ENCODE measurements at places on chromosomes 7 and 10.

GRCh38 chr7:90188281-90188680 lies 23.3 kb upstream of the STEAP2 start:
- DNase-seq, result no peak

GRCh38 chr7:79770970-79771369 lies 317.5 kb upstream of the MAGI2 start:
- no peak for DNase-seq

DNA sequence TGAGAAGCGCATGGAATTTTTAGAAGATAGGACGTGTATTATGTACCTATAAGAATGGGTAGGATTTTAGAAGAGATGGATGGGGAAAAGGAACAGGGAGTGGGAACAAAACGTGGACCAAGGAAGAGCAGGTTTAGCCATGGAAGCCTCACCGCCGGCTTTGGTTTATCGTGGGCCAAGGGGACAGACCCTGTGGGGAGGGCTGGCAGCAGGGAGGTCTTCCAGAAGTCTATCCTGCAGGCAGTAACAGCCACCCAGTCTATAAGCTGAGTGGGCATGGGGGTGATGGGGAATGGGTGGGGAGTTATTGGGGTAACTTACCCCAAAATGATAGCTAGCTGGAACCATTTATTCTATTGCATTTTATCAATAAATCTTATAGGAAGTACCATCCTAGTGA lies 44.9 kb downstream of the IKZF1 start:
- DNase-seq, result no peak

DNA sequence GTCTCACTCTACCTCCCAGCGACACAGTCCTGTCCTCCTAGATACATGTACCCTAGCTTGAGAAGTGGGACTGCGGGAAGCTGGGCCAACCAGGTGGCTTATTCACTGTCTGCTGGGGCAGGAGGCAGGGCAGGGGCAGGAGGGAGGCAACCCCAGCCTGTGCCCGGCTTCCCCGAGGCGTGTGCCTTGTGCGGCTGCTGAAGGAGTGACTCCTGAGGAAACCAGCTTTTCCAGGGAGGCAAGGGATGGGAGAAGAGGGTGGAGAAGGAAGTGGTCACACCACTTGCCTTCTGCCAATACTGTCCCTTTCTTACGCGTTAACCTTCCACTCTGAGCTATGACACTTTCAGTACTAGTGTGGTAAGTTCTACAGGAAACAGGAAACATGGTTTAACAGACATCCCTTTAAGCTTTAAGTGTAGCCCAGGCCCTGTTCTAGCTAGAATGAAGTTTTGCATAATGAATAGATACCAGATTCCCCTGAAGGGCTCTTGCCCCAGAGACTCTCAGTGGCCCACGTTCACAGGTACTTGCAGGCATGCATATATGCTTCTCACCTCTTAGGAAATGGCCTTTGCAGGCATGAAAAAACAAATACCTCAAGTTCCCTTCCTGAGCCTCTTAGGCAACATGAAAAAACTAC lies 40.6 kb downstream of the SYPL1 start:
- DNase-seq, result peak; percentile 47

- DNase-seq, result no peak
Observed at GRCh38 chr10:17175551-17175950, 25.9 kb downstream of the TRDMT1 start.

- no peak for DNase-seq
Observed at GRCh38 chr10:116184512-116184794, 88.6 kb downstream of the GFRA1 start.

GRCh38 chr10:128268015-128268722 lies 141.9 kb upstream of the MKI67 start:
- no peak for DNase-seq

DNA sequence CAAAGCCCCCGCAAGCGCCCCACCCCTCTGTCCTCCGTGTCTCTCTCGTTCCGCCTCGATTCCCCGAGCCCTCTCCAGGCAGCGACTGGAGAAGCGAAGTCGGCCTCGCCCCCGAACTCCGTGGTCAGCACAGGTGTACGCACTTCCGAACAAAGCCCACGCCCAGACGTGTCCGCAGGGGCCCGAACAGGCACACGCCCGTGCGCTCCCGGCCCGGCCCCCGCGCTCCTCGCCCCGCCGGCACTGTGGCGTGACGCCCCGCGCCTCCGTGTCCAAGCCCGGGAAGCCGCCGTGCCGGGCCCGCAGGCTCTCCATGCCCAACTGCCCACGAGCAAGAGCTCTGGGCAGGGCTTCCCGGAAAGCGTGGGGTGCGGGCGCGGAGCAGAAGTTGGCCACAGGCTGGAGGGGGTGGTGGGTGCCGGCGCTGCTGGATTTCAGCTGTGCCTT lies 662 bp downstream of the NRCAM start:
- no peak for DNase-seq

DNA sequence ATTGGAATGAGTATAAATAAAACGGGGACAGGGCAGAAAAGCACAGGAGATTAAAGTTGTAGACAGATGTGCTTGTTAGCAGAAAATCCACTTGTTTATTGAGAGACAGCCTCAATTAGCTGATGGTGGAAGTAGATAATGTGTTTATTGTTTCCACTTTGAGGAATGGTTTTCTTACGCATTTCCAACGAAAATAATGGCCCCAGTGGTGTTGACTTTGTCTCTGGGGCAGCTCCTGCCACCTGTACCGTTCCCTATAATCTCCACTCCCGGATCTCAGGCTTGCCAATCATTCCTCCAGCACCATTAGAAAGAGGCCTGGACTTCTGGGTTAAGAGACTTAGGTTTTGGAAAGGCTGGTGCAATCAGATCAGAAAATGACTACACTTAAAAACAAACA lies 638.7 kb downstream of the PARD3 start:
- no peak for DNase-seq

GRCh38 chr10:71379118-71379766 lies 17.5 kb upstream of the CDH23 start:
- no peak for DNase-seq

DNA sequence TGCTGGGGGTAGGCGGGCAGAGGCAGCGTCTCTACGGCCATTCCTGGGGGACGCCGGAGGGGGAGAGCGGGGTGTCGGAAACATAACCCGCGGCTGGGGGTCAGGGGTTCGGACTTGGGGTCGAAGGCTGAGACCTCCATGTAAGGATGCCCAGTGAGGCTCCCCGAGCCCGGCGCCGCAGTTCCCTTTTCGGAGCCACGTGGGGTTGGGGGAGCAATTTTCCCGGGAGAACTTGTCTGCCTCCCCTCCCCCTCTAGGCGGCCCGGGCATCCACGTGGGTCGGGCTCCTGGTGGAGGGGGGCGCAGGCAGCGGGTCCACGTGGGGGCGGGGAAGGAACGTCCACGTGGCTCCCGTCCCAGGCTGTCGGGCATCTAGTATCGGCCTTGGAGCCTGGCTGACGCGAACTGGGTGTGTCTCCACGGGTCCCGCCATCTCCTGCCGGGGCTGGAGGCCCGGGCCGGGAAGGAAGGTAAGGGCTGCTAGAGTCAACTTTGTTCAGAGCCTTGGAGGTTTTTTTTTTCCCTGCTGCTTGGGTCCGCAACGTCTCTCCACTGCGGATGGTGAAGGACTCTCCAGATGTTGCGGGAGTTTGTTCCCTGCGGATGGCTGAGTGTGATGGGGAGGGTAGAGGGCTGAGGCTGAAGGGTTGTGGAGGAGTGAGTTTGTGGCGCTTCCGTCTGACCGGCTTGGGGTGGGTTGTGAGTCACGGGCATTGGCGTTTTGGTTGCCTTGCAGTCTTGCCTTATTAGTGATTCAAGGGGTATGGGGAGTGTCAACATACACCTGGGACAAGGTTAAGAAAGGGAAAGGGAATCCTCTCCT lies 744 bp downstream of the PPRC1 start:
- DNase-seq, result peak; percentile 64

- no peak for DNase-seq
Observed at GRCh38 chr7:133886086-133886485, 241.1 kb upstream of the LRGUK start.

DNA sequence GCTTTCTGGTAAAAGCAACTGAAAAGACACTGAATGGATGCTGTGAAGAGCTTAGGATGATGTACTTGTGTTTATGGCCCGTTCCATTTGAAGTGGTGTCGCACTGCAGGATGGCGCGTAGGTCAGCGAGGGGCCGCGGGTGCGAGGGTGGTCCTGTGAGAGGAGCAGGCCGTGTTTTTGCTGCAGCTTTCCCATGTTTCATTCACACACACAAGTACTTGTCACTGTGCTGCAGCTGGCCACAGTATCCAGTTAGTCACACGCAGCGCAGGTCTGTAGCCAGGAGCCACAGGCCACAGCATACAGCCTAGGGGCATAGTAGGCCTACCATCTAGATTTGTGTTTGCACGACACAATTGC lies 23.2 kb downstream of the WIPI2 start:
- peak; percentile 14 for DNase-seq

GRCh38 chr7:118186501-118186900 lies 2.5 kb downstream of the LSM8 start:
- no peak for DNase-seq

DNA sequence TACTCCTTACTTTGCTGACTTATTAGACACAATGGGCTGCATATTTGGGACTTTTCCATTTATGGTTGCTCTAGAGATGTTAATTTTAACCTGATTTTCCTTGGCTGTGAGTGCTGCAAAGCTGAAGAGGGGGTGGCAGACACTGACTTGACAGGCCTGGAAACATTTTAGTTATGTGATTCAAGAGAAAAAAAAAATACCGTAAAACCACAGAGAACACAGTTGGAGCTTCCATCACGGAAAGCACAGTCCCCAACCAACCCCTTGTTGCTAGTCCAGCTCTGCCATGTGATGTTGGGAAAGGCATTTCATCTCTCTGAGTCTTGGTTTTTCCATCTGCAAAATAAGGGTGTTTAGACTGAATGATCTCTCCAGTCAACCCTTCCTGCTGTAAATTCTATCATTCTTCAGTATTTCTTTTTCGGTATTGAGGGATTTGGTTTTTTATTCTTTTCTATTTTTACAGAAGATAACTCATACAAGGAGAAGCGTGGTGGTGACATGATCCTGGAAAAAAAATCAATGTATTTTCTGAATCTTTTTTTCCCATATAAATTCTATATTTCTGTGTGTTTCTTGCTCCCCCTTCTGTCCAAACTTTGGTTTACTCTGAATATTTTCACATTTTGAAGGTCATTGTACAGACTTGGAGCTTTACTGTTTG lies 246.1 kb downstream of the REEP3 start:
- no peak for DNase-seq

DNA sequence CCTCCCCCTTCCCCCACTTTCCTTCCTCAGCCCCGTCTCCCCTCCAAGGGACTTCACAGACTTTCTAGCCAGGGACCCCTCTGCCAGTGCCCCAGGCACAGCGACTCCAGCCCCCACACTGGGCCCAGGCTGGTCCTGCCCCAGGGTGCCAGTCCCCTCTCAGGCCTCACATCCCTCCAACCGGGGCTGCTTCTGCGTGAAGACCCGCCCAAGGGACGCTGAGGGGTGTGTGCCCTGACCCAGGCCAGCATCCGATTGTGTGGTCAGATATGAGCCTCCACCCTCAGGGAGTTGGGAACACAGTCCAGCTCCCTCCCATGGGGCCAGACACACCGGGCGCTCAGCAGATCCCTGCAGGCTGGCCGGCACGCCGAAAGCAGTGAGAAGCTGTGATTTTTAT lies 97.0 kb downstream of the MICALL2 start:
- DNase-seq, result no peak
